ENCODE measurements at places on chromosomes 16 and 17. TPM values are rescaled to one million over a fixed set of nuclear protein-coding genes. Genes with fewer than 3 reads are reported as not detected.

DNA sequence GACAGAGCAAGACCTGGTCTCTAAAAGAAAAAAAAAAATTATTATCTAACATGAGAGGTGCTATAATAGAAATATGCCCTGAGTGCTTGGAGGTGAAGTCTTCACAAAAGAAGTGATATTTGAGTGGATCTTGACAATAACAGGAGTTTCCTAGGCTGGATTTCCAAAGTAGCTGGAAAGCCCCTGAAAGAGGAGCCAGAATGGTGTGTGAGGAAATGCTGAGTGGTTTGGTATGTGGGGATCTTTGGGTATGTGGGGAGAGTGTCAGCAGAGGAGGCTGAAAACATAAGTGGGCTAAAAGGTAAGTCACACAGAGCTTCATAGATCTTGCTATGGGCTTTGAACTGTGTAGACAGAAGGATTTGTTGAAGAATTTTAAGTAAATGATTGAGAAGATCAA lies 100.1 kb downstream of the YPEL2 start:
- DNase-seq = no peak

DNA sequence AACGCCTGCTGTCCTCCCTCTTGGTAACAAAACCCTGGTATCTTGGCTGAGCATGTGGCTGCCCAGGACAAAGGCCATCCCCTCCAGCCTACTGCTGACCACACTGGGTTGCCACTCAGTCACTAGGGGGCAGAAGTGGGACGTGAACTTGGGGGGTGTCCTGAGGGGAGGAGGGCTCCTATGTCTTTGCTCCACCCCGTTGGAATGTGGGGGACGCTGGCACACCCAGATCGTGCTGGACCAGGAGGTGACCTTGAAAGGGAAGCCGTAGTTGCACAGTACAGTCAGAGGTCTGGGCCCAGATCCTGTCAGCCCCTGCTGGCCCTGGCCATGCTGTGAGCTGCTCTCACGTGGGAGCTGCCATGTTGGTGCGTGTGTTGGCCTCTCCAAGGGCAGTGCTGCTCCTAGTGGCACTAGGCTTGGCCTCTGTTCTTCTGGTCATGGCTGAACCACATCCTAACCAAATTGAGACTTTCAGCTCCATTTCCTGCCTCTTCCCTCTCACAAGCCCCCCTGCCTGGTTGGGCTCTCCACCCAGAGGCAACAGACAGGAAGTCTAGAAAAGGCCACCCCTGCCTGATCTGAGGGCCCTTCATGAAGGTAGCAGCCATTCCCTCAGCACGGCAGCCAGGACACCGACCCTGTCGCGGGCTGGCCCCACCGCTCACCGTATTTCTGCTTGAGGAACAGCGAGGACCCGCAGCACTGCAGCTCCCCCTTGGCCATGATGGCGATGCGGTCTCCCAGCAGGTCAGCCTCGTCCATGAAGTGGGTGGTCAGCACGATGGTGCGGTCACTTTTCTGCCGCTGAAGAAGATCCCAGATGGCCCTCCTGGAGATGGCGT lies 29.0 kb upstream of the RNPS1 start:
- peak; percentile 16 for DNase-seq

GRCh38 chr16:57031156-57031555 lies 41.8 kb downstream of the NLRC5 start:
- DNase-seq = no peak

DNA sequence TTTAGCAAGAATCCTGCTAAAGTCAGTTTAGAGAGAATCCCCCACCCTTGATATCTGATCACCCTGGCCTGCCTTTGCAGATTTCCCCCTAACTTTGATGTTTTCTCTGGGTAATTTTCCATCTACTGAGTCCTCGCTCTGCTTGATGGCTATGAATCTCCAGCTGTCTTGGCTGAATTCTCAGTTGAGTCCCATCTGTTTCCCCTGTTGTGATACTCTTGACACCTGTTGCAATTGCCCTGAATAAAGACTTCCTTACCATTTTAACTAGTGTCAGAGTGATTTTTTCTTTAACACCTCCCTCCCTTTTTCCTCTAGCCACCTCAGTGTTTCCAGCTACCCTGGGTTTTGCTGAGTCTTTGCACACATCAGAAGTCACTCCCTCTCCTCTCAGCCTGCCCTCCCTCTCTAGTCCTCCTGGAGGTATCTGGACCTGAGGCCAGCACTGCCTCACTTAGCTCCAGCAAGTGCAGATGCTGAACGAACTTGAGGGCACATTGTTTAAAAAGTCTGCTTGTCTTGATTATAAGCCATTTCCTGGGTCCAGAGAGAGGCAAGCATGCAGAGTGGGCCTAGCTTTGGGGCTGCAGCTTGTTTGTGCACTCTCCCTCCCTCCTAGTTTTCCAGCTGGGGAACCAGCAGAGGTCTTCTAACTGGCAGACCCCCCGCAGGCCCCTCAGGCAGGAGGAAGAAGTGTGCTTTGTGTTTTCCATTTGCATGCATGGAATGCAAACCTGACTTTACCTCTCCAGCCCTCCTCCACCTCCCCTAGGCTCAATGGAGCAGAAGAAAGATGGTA lies 33.2 kb downstream of the SPACA3 start:
- DNase-seq = no peak

- no peak for DNase-seq
Observed at GRCh38 chr17:48630009-48630924, 4.1 kb upstream of the HOXB9 start.

DNA sequence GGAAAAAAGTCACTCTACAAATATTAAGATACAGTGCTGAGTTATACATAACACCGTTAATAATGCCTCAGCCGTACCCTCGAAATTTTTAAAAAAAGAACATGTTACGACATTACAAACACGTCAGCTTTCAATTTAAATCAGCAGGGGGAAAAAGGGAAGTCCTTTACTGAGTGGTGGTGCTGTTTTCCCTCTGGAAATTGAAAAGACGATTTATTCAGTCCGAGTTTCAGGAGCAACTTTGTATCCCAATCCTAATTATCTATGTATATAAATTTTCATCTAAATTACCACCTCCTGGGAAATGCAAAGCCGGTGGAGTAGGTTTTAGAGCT lies 1.3 kb downstream of the NETO2 start:
- DNase-seq = peak; percentile 5

- DNase-seq = peak; percentile 85
Observed at GRCh38 chr16:50273888-50274325, 7.6 kb downstream of the ADCY7 start.

DNA sequence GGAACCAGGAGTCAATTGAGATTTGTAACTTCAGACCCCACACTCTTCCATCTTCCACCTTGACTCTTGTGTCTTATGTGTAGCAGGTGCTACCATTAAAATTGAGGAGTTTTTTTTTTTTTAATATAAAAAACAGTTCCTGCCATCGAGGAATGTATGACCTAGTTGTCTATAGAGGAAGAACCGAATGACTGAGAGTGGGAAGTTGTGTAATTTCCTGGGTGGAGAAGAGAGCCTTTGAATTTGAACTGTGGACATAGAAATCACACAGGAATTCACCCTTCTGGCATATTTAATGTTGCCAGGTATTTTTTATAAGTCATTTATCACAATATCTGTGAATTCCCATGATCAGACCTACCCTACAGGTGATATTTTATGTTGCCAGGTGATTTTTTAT lies 22.0 kb downstream of the SP2 start:
- DNase-seq = no peak

Gene KAT8
- 95.3 TPM for total RNA-seq

Gene LGALS9B
- total RNA-seq = not detected

Gene HEATR9
- not detected for total RNA-seq

Gene PIGL
- total RNA-seq = 50.0 TPM

Measured in OCI-LY7 (cell line).